GOT3 (cell line): ENCODE measurements at places on chromosomes 4 and X.

GRCh38 chr4:139815778-139816601 is 150.4 kb downstream of the MGST2 start:
- DNase-seq, result no peak

GRCh38 chrX:48761674-48762471 is at the start of gene GLOD5:
GLOD5 (plus strand) TSS chrX:48761747; CDS start chrX:48761791, 44 bp downstream.
- DNase-seq, result no peak

DNA sequence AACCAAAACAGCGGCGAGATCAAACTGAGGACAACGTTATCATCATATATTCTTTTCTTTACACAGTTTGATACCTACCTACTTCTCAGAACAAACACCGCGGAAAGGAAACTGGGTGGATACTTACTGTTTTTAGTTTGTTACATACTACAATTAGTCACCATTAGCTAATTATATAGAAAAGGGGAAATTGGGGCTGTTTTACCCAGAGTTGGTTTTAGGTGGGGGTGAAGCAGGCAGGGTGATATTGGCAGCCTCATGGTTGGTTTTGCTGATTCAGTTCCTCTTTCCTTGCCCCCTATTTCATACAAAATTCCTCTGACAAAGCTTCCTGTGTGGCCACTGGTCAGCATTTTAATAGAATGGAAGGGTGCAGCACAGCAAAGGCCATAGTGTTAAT is 77.8 kb downstream of the SORBS2 start:
- DNase-seq, result no peak

- DNase-seq, result no peak
Observed at GRCh38 chrX:41970419-41970818, 47.1 kb upstream of the CASK start.

GRCh38 chr4:10866666-10867065 is 182.1 kb upstream of the CLNK start:
- no peak for DNase-seq

DNA sequence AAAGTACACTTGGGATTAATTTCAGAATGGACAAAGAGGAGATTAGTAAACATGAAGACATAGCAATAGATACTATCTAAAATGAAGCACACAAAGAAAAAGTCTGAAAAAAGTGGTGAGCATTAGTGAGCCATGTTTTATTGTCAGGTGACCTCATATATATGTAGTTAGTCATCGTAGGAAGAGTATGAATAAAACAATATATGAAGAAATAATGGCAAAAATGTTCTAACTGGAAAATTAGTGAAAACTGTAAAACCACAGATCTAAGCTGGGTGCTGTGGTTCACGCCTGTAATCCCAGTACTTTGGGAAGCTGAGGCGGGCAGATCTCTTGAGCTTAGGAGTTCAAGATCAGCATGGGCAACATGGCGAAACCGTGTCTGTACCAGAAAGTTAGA is 67.9 kb downstream of the RBPJ start:
- no peak for DNase-seq

GRCh38 chr4:62070291-62070852 is 870.2 kb downstream of the ADGRL3 start:
- DNase-seq, result no peak

GRCh38 chrX:50920132-50920531 is 9.6 kb downstream of the BMP15 start:
- no peak for DNase-seq

GRCh38 chr4:99855678-99856077 is 38.5 kb downstream of the LAMTOR3 start:
- DNase-seq, result no peak
